ENCODE measurements at places on chromosomes 4 and X. TPM values are rescaled to one million over a fixed set of nuclear protein-coding genes. Genes with fewer than 3 reads are reported as not detected.

DNA sequence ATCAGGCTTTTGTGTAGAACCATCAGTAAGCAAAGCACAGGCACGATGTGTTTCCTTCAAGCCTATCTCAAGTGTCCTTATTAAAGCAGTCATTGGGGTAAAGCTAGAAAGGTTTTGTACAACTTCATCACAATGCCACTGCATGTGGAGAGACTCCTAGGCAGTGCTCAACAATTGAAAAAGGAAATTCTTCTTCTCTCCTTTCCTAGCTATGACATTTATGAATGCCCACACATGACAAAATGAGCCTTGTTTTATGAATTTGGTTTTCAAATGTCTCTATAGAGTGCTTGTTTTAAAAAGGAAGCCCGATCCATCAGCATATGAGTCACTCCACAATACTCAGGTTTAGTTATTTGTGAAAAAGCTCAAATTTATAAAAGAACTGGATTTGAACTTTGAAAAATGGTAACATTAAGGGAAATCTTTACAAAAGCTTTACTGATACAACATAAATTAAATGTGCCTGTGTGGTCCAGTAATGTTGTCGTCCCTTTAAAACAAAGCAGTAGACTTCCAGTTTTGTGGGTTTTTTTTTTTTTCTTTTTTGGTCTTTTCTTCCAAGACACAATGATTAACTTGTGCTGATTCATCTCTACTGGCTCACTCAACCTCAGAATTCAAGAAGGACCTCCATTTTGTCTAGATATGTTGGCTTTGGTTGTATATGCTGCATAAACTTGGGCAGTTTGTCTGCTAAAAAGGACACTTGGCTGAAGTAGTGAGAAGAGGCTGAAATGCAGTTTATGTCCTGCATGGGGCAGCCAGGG lies 273.8 kb downstream of the GASK1B start:
- no peaks in the 10 kb centered on the region for H3K27me3 ChIP-seq
- H3K4me1 ChIP-seq: no peaks in the 10 kb centered on the region
- H3K4me3 ChIP-seq: no peak overlapping the region

- DNase-seq: no peak
- no peak overlapping the region for H3K4me3 ChIP-seq
- no peaks in the 10 kb centered on the region for H3K36me3 ChIP-seq
- no peaks in the 10 kb centered on the region for H3K27me3 ChIP-seq
- no peak overlapping the region for H3K27ac ChIP-seq
These were observed 6.5 kb upstream of the EXOSC9 start for GRCh38 chr4:121794505-121795188.

- H3K4me3 ChIP-seq: no peak overlapping the region
- peaks cover 15% of the 10 kb centered on the region for H3K4me1 ChIP-seq
- H3K36me3 ChIP-seq: no peaks in the 10 kb centered on the region
- H3K27me3 ChIP-seq: no peaks in the 10 kb centered on the region
- no peak overlapping the region for H3K27ac ChIP-seq
These were observed 3.8 kb downstream of the PHOX2B start for GRCh38 chr4:41744572-41745291.

DNA sequence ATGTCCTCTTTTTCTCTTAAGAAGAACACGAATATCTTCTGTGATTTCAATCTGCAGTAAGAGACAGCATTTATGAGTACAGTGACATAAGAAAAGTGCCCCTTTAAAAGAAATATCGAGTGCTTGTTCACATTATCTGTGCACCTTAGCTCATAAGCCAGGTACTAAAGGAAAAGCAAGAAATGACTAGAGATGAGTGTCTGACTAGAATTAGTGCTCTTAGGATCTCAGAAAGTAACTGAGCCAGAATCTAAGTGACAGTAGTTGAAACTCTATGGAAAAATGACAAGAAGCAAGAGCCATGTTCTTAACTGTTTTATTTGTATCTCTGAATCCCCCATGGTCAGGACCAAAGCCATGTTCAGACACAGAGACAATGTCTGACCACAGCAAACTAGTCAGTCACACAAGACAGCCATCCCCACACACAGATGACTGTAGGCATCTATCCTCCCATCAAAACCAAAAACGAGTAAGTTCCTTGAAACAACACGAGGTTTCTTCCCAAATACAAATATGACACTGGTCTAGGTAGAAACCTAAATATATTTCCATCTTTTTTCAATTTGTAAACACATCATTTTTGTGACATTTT lies 36.8 kb downstream of the ACSL4 start:
- H3K27ac ChIP-seq: no peak overlapping the region
- no peaks in the 10 kb centered on the region for H3K4me1 ChIP-seq
- H3K4me3 ChIP-seq: no peak overlapping the region
- no peaks in the 10 kb centered on the region for H3K27me3 ChIP-seq
- H3K36me3 ChIP-seq: no peaks in the 10 kb centered on the region

DNA sequence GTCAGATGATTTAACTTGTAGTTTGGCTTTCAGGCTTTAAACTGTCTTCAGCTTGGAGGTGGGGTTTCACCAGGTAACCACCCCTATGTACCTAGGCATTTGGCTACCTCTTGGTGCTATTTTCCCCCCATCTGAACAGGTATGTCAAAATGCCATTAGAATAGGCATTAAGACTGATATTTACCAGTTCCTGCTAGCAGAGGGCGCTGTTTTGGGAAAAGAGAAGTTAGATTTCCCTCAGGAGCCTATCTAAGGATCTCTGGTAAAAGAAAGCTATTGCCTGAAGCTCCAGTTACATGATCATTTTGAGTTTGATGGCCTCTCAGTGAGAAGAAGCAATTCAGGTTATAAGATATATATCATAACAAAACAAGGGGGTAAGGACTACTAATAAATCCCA lies 879.1 kb downstream of the SH3BGRL start:
- H3K4me1 ChIP-seq: no peaks in the 10 kb centered on the region
- H3K27ac ChIP-seq: no peak overlapping the region
- H3K36me3 ChIP-seq: no peaks in the 10 kb centered on the region
- no peak overlapping the region for H3K4me3 ChIP-seq

DNA sequence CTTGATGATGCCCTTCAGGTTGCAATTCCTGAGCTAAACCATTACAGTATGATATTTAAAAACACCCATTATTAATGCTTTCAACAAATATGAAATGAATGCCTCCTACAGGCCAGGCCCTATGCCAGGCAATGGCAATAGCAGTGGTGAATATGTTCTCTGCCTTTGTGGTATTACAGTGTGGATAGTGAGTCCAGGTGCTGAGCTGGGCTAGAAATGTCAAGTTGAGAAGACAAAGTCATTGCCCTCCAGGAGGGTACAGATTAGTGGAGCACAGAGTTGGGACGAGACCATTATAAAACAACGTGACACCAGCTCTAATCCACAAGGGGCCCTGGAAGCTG lies 81.9 kb downstream of the RBM47 start:
- no peak overlapping the region for H3K4me3 ChIP-seq
- no peaks in the 10 kb centered on the region for H3K36me3 ChIP-seq
- H3K27me3 ChIP-seq: no peaks in the 10 kb centered on the region

GRCh38 chrX:131778269-131779218 lies 234.7 kb downstream of the OR13H1 start:
- H3K27me3 ChIP-seq: no peaks in the 10 kb centered on the region
- no peaks in the 10 kb centered on the region for H3K4me1 ChIP-seq
- H3K36me3 ChIP-seq: no peaks in the 10 kb centered on the region
- peak; percentile 86 for DNase-seq
- no peak overlapping the region for H3K4me3 ChIP-seq
- H3K27ac ChIP-seq: peak overlapping the region; percentile 49

DNA sequence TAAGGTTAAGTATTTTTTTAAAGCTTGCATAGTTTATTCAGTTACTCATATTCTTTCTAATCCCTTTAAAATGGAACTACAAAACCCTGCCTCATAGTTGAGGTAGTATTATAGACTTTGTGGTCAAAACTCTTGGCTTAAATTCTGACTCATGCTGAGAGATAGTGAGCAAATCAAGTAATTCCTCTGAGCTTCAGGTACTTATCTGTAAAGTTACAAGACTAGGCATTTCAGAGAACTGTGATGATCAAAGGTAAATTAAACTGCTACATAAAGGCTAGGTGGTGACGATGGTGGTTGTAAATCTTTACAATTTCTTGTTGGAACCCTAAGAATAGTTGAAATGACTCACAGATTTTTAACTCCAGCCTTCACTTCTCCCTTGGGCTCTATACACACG lies 3.2 kb upstream of the CLOCK start:
- H3K4me3 ChIP-seq: no peak overlapping the region
- H3K4me1 ChIP-seq: peaks cover 8% of the 10 kb centered on the region
- DNase-seq: no peak
- no peaks in the 10 kb centered on the region for H3K36me3 ChIP-seq
- no peak overlapping the region for H3K27ac ChIP-seq

DNA sequence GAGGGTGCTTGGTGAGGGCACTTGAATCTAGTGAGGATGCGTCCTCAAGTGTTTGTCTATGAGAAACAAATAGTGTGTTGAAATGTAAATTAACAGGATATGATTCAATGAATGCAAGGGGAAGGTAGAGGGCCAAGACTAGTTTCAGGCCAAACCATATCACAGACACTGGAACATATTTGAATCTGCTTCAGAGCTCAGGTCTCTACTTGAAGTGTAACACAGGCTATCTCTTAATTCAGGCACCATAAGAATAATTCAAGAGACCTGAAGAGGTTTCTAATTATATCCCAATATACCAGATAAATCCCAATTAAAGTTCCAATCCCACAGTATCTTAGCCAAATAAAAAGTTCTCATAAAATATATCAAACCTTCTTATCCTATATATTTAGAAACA lies 146.5 kb upstream of the INTU start:
- no peak overlapping the region for H3K27ac ChIP-seq
- H3K4me3 ChIP-seq: no peak overlapping the region
- no peaks in the 10 kb centered on the region for H3K4me1 ChIP-seq
- no peaks in the 10 kb centered on the region for H3K36me3 ChIP-seq
- DNase-seq: no peak

DNA sequence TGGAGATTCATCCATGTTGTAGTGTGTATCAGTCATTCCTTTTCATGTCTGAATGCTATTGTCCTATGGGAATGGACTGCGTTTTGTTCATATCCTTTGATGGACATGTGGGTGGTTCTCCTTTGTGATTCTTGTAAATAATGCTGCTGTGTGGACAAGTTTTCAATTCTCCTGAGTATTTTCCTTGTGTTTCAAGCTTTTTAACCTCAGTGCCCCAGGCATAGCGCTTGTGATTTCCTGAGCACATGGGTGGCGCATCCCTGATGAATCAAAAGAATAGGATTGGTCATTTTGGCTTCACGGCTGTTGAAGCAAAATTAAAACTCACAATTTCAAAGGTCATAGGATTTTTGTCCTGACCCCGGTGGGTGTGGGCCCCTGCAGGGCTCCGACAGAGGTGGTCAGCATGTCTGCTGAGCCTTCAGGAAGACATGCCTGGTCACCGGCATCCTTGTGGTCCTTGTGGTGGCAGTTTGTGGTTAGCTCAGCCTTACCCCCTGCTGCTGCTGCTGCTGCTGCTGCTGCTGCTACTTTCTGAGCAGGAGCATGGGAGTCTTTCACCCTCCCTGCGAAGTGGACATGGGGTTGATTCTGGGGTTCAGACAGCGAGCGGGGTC lies 30.0 kb downstream of the SHROOM2 start:
- H3K4me1 ChIP-seq: no peaks in the 10 kb centered on the region
- no peak for DNase-seq
- no peaks in the 10 kb centered on the region for H3K36me3 ChIP-seq
- no peaks in the 10 kb centered on the region for H3K27me3 ChIP-seq

DNA sequence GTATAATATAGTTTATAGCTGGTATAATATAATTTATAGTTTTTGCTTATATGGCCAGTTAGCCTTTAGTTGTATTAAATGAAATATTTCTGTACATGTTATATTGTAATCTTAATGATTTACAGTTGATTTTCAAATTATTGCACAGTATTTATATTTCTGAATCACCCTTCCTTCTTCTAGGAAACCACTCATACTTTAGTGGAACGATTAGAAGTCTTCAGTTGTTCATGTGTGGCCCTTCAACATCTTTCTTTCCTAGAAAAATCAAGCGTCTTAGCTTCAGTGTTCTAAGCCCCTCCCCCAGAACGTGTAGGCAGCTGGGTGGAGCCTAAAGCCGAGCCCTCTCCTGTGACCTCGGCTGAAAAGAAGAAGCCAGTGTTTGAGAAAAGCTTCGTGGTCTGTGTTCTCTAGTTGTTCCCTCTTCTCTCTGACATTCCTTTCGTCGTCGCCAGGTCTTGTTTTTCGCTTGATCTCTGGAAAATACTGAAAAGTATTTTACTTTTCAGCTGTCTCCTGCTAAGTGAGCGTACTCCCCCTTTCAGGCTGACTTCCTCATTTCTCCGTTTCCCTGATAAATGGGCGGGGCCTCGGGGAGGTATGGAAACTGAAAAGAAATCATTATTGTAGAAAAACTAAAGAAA lies at the start of gene C4orf33:
Gene C4orf33, plus strand, starts transcription at position 342 of the 644 bp plus-strand sequence. CDS start 6,459 bp downstream, outside the sequence.
- no peaks in the 10 kb centered on the region for H3K36me3 ChIP-seq
- peaks cover 43% of the 10 kb centered on the region for H3K4me1 ChIP-seq
- peak; percentile 73 for DNase-seq
- peak within 1 kb of the TSS; percentile 97 for H3K27ac ChIP-seq

DNA sequence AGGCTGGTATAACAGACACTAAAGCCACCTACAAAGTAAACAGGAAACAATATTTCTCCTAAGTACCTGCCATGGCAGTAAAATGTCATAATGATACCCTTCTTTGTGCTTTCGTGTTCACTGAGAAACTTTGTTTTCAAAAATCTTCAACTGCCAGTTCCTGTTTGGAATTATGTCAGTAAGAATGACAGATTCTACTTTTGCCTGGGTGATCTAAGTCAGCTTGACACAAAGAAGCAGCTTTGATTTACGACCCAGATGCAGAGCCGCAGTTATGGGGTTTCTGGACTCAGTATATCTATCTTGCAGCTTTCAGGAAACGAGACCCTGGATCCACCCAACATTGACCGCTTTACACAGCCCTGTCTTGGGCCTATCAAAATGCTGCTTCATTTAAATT lies 71.2 kb downstream of the SNX25 start:
- no peaks in the 10 kb centered on the region for H3K27me3 ChIP-seq
- DNase-seq: no peak
- no peak overlapping the region for H3K4me3 ChIP-seq
- H3K4me1 ChIP-seq: no peaks in the 10 kb centered on the region
- no peak overlapping the region for H3K27ac ChIP-seq
- H3K36me3 ChIP-seq: no peaks in the 10 kb centered on the region

DNA sequence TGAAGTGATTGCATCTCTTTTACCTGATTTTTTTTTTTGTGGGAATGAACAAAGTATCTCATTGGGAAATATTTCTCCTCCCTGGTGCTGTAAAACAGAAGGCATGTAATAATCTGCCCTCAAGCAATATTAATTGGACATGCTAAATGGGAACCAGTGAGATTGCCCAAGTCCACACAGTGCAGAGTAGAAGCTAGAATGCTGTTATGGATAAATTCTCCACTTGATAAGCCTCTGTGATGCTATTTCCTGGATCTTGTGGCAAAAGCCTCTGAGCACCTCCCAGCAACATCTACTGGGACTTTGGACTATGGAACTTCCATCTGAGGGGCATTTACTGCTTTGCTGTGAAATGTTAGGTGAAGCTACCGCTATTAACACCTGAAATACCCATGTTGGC lies 46.9 kb upstream of the YTHDC1 start:
- no peak overlapping the region for H3K4me3 ChIP-seq
- no peaks in the 10 kb centered on the region for H3K4me1 ChIP-seq
- no peak for DNase-seq
- H3K36me3 ChIP-seq: no peaks in the 10 kb centered on the region

ACOX3 gene
- 23.4 TPM for total RNA-seq

TMEM150C gene
- 5.2 TPM for total RNA-seq

PIM2 gene
- 2.3 TPM for total RNA-seq

AFP gene
- total RNA-seq: not detected

NIPAL1 gene
- total RNA-seq: 1.0 TPM

F11 gene
- total RNA-seq: 53.1 TPM
